ENCODE measurements at places on chromosomes 7 and 10.
A peak's percentile ranks its signal among the peaks of the same experiment; 100 is the strongest.

DNA sequence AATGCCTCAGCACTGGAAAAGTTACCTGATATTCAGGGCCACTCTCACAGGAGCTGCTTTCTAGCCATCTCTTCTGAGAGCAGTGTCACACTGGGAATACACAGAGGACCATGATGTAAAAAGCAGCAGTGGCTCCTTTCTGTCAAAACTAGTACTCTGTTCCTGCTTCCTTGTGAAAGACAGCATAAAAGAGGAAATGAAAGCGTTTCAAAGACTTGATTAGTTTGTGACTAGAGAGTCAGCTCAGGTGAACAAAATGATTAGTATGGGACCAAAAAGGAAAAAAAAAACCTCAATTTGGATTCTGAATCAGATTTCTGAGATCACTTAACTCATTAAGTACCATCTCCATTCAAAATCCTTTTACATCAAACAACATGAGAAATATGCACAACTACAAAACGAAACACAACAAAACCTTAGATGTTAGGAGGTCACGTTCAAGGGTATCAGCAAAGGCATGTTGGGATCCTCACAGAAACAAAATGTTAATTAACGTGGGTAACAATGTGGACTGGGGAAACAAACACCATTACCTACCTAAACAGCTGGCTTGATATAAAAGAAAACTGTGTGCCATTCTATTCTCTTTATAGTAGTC is 103.7 kb downstream of the MACC1 start:
- no peak for DNase-seq

DNA sequence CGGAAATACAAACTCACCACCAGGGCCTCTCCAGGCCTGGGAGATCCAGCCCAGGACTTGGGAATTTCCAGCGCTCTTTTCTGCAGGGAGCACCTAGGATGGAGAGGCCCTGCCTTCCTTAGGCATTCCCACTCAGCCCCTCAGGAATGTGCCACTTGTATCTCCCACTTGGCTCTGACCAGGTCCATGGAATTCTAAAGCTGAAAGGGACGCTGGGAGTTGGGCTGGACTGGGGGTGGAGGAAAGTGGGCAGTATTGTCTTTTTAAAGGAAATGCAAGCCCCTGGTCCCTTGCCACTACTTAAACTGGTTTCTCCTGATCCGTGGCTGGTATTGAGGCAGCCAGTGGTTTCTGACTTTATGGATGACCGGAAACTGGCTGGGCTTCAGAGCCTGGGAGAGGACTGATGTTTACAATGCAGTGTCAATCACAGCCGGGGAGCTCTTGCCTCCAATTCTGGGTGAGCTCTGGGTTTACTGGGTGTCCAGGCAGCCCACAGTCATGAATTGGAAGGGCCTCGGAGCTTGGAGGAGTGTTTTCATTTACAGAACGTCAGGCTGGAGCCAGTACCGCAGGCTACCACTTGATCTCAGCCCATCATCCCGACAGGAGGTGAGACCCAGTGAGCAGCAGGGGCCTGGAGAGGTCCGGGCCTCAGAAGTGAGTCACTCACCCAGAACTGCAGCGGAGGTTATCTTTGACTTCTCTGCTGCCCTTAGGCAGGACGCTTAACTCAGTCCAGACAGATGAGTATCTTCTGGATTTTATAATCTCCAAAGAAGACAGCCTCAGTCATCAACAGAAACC is 27.3 kb downstream of the AGAP3 start:
- DNase-seq = no peak

DNA sequence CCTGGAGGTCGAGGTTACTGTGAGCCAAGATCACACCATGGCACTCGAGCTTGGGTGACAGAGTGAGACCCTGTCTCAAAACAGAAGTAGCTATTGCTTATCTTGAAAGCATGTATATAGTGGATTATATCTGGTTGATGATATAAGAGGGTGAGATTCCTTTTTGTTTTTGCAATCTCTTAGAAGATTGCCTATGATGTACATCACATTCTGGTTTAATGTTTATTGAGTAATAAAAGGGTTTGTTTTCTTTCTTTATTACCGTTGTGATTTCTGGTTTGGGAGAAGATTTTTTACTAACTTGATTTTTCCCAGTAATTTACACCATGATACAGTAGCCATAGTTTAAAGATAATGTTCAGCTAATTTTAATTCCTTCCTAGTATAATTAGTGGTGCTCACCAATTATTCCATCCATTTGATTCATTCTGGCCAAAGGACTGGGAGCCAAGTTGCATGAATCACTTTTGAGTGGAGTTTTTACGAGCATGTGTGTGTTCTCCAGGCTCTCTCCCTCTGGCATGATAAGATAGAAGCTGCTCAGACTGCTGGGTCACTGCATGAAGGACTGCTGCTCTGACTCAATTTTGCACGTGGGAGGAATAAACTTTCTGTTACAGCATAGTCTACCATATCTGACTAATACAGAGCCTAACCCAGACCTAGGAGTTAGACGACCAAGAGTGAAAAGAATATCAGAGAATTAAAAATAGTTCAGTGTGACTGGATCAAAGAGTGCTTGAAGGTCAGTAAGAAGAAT is 13.5 kb upstream of the TSPAN13 start:
- DNase-seq = no peak

GRCh38 chr10:56728349-56728748 is 367.3 kb upstream of the ZWINT start:
- DNase-seq = no peak

DNA sequence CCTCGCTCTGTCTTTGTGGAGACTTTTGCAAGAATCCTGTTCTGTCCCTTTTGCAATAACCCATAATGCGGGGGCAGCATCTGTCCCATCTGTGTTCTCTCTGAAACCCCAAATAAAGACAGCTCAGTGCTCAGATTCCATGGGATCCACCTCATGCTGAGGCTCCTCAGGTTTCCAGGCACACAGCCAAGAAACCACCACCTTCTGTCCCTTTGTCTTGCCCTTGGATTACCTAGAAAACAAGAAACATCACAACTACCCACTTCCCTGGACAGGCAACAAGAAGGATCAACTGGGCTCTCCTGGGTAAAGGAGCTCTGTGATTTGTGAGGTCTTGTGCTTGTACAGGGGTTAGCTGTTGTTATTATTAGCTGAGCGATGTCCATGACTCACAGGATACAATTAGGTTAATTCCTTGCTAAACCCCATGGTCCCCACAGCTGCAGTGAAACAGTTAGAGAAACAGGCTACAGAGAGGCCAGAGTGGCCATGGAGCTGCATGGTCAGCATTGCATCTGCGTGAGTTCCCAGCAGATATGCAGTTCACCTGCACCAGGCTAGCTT is 50.2 kb downstream of the CXCL12 start:
- DNase-seq = no peak

DNA sequence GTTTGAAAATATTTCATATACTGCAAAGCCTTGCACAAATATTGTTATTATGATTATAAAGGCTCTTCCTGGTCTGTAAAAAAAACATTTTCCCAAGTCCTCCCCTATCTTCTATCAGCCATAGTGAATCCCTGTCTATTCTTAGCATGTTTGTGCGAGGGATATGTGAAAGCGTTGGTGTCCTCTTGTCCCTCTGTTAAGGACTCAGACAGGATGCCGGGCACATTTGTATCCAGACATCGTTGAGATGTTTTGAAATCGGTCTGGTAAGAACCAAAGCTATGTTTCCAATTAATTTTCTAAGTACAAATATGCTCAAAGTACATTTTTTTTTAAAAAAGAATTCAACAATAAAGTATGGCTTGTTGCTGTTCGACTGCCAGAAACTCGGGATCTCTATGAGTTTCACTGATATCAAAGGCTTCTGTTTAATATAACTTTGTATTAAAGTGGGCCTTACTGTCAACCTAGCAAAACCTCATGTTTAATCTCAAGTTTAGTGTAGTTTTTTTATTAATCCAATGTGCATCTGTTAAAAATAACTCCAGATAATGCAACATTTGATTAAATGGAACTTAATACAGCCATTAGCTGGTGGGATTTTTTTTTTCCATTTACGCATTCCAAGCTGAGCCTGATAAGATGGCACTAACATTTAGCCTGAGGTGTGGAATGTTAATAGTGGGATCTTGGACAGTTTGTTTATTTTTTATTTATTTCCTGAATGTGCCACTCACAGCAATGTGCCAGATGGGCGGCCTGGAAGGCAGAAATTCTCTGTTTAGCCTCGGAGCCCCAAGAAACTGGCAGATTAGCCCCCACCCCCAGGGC is 754.3 kb downstream of the LRMDA start:
- DNase-seq = no peak

GRCh38 chr7:146926841-146927240 is 810.2 kb downstream of the CNTNAP2 start:
- no peak for DNase-seq

GRCh38 chr10:28913436-28914237 is 236.3 kb downstream of the BAMBI start:
- no peak for DNase-seq

DNA sequence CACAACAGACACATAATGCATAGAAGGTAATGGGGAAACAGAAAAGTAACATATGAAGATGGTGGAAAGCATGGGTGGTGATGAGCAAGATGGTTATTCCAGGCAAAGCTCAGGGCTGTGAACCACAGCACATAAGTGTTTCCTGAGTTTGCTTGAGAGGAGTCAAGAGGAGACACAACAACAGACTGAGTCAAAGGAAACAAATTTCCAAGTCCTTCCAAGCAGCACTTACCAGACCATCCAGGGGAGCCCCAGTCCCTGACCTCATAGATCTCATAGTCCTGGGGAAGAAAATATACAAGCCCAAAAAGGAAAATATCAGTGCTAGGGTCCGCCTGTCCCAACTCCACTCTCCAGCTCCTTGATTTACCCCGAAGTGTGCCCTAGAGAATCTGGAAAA is 216.6 kb upstream of the FZD1 start:
- no peak for DNase-seq

DNA sequence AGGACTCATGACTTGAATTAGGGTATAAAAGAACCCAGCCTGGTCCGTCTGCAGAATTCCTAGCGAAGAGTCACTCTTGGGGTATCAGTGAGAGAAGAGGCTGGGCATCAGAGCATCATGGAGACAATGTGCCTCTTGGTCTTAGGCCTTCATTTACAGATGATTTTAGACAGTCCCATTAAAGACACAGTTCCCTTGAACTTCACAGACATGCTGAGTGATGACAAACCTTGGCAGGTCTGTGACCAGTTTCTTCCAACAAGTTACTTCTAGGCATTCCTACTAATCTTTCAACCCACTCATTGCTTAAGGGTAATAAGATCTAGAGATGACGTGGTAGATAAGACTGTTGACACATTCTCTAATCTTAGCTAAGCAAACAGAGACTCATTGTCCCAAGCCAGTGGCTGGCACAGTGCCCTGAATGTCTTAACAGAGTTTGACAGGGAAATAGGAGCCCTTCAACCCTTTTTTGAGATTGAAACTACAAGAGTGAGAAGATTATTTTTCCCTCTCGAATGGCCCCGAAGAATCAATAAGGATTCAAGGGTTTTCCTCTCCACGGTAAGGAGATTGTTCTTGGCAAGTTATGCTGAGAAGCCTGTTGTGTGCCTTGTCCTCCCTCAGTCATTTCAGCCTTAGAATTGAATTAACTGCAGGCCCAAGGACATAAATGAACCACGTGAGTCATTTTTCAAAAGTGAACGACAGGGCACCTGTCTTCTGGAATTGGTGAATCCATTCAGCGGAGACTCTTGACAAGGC is 281.1 kb downstream of the CCDC3 start:
- DNase-seq = no peak

GRCh38 chr7:108254259-108254658 is 124.1 kb upstream of the LAMB4 start:
- no peak for DNase-seq

DNA sequence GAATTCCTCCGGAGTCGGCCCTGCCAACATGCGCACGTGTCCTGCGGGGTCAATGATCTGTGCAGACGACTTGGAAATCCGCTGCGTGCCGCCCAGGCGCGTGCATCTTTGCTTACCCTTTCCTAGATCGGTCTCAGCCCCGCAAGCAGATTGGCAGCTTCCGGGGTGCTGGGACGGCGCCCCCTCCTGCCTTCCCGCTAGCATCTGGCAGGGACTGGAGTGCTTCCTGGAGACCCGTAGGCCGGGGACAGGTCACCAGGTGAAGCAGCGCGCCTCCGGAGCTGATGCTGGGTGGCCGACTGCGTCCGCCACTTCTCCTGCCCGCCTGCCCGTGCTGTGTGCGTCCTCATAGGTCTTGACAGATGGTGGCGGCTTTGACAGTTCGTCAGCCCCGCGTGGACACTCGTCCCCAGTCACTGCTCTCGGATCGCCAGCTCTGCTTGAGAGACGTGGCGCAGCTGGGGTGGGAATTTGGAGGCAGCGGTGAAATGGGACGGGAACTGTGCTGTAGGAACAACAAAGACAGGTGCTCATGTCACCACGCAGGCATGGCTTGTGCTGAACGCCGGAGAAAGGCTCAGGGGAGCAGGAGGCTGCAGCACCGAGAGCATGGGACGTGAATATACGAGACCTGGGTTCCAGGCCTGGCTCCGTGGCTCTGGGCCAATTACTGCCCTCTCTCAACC is 21.9 kb upstream of the KCNK18 start:
- DNase-seq = peak; percentile 20

- no peak for DNase-seq
These were observed 77.4 kb downstream of the PON1 start for GRCh38 chr7:95246831-95247370.

- no peak for DNase-seq
These were observed 252.6 kb upstream of the SMIM30 start for GRCh38 chr7:113370910-113371309.

DNA sequence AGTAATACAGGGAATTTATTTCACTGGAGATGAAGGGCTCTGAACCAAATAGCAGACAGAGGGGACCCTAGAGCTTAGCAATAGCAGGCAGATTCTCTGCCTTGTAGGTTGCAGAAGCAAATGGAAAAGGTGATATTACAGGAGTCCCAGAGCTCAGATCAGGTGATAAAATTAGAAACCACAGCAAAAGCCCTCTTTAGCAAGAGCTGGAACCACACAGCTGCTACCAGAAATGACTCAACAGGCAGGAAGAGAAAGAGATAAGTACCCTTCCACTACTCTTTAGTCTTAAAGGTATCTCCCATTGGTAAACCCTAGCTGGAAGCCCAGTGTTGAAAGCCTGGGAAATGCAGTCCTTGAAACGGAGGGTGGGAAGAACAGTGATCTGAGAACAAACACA is 535.6 kb upstream of the GHITM start:
- DNase-seq = no peak

DNA sequence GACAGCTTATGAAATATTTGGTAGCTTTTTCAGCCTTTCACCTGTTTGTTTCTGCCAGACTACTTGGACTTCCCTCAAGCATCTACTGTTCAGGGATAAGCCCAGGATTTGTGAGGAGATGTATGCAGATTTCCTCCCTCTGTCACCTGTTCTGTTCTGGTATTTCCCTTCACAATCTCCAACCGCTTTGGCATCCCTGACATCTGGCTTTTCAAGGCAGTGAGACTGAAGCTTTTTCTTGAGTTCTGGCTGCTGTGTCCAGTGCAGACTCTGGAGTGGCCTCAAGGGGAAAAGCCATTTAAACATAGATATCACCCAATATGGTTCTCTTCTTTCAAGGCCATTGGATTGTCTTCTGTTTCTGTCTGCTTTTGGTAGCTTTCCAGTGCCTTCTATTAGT is 369.7 kb downstream of the LRMDA start:
- no peak for DNase-seq

DNA sequence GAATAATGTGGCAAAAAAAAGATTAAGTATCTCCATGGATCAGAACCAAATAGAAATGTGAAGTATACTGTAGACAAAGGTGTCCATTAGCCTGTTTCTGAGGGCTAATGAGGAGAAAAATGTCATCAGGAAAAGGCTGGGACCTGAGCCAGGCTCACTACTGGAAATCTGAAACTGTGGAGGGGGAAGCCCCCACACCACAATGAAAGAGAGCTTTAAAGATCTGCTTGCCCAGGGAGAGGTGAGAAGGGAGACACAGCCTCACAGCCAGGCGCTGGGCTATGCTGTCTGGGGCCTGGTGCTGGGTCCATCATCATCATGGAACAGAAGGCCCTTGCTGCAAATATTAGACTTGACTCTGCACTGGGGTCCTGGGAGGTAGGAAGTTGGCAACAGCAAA is 90.4 kb downstream of the OSBPL3 start:
- no peak for DNase-seq

Data from CD4-positive, alpha-beta T cell treated with Interleukin-6 for 4 hours (primary cell).